ENCODE measurements at places on chromosomes 2 and 18.

DNA sequence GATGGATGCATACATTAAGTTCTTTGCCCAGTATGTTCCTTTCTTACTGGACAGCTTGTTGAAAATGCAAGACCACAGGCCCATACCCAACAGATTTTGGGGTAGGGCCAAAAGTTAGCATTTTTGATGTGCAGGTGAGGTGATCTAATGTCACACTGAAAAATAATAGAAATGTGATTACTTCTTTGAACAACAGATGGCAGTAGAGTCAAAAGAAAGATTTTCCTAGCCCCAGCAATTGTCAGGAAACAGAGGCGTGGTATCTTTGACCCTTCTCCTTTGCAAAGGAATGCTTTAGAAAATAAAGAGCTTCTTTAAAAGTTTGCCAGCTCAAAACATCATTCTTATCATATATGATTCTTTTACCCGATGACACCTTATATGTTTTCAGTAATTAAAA, 343.6 kb upstream of the SYT4 start:
- DNase-seq = no peak

DNA sequence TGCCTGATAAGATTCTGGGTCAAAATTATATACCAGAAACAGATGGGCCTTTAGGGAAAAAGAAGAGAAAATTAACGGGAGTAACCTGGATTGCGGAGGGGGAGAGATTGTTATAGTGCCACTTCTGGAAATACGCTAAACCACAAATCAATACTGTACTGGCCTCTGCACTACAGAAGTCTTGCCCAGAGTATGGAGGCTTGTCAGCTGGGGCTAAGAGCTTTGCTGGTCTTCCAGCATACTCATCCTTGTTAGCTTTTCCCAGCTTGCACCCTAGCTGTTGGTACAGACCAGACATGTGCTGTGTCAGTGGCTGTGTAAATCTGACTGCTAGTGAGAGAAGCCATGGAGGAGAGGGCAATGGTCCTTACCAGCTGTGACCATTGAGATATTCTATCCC, 8.9 kb downstream of the AGBL5 start:
- DNase-seq = no peak

- no peak for DNase-seq
These were observed 134.1 kb upstream of the SATB2 start for GRCh38 chr2:199591826-199592225.

DNA sequence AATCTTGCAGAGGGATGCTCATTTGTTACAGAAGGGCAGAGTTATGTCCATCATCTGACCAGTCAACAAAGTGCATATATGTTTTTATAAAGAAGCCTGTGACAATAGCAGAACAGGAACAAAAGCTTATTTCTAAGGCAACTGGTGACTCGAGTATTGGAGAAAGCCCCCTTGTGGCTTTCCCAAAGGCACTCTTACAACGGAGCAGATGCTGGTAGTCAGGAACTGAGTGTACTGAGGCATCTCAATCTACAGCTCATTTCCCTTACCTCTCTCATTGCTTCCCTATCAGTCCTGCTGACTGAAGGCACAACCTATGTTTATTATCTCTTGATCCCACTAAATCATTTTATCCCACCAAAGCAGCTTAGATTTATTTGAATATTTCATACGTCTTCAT, 557.1 kb upstream of the CHAC2 start:
- DNase-seq = no peak

Data from activated CD8-positive, alpha-beta memory T cell treated with anti-CD3 and anti-CD28 coated beads for 1 hour (primary cell).